ENCODE measurements at places on chromosomes 2 and 18.

- DNase-seq = no peak
Observed at GRCh38 chr18:61502472-61502871, 169.2 kb downstream of the CDH20 start.

DNA sequence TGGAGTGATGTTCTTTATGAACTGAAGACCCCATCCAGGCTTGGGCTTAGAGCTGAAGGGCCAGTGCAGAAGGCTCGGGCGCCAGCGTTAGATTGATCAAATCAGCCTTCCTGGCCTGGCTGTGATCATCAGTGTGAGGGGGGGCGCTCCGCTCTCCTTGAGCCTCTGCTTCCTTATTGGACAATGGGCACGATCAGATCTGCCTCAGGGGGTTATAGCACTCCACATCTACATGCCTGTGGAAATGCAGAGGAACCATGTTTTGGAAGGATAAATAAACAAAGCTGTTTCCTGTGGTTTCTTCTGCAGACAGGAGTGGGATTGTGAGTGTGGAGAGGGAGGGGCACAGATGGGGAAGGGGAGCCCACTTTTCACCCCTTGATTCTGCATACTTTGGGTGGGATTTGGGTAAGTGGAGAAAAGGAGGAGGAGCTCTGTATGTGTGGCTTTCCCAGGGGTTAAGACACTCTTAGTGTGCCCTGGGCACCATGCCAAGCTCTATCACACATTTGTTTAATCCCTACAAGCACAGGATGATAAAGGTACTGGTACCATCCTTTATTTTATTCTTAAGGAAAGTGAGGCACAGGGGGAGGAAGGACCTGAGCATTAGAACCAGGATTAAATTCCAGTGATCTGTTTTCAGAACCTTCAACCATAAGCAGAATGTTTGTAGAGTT, 150.5 kb downstream of the EN1 start:
- no peak for DNase-seq

DNA sequence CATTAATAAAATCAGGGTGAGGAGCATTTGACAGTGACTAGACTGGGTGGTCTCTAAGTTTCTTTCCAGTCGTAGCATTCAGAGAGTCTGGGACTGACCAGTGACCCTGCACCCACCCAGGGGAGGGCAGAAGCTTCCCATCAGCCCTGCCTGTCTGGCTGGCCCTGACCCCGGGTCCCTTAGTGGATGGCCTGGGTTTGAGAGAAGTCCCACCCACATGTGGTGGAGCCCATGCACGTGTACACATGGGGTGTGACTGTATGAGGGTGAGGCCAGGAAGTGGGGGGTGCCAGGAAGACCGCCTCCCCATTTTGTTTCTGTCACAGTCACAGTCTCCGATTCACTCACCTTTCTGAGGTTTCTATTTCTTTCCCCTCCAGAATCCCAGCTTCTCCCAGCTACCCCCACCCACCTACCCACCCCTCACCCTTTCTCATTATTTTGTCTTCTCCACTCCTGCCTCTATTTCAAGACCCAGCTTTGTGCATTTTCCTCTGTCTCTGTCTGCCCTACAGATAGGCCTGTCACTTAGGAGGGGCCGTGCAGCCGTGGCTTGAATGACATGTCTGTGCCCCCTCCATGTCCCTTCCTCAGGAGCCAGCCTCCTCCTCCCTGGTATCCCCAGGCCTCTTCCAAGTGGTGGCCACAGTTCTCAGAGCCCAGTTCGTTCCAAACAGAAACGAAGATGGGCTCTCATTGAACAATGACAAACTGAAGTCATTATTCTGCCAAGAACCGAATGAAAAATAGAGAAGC, 13.6 kb downstream of the CIB4 start:
- no peak for DNase-seq

DNA sequence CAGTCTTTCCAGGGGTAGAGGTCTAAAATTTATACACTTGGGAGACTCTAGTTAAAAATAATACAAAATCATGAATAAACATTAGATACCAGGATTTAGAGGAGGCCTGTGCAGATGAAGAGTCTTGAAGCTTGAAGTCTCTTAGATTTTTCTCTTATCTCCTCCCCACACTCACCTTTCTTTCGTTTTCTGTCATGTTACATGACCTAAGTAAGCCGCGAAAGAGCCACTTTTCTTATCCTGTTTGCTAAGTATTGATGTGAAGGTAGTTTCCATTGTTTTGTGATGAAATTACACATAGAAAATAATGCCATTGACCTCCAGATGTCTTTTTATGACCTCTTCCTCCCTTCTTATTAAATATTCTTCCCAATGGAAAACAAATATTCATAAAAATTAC, 367.8 kb downstream of the LRRTM1 start:
- DNase-seq = no peak

- no peak for DNase-seq
Observed at GRCh38 chr2:1598041-1598710, 146.1 kb downstream of the PXDN start.

GRCh38 chr2:187718092-187718491, 163.9 kb upstream of the TFPI start:
- no peak for DNase-seq

DNA sequence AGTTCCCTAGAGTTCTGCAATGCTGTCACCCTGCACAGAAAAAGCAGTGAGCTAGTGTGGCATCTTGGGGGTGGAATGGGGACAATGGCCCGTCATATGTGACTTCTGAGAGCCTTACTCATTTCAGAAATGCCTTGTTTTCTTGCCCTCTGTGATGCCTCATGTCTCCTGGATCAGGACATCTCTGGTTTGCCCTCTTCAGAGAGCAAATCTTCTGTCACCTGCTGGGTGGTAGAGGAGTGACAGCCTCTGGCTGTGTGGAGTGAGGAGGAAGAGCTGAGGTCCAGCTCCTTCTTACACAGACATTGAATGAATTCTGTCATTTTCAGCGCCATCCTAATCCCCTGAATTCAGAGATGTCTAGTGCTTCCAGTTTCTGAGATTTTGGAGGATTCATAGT, 55.6 kb upstream of the PHLPP1 start:
- DNase-seq = no peak

GRCh38 chr2:224009605-224010315, 29.3 kb downstream of the SERPINE2 start:
- no peak for DNase-seq

- no peak for DNase-seq
Observed at GRCh38 chr2:207836521-207837133, 66.9 kb upstream of the FZD5 start.

DNA sequence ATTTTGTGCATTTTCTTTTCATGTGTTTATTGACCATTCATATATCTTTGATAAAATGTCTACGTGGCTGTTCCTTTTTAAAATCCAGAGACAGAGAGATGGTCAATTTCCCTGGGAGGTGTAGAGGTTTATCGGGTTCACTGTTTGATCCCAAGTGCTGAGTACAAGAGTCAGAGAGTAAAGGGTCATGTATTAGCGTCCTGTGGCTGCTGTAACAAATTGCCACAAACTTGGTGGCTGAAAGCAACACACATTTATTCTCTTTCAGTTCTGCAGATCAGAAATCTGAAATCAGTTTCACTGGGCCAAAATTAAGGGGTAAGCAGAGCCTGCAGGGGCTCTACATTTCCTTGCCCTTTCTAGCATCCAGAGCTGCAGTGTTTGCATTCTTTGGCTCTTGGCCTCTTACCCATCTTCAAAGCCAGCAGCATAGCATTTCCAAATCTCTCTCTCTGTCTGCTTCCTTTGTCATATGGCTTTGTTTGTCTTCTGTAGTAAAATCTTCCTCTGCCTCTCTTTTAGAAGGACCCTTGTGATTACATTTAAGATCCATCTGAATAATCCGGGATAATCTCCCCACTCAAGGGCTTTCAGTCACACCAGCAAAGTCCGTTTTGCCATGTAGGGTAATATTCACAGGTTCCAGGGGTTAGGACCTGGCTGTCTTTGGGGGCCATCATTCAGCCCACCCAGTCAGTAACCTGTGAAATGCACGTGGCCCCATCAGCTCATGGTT, 49.9 kb downstream of the TMEM17 start:
- DNase-seq = no peak

DNA sequence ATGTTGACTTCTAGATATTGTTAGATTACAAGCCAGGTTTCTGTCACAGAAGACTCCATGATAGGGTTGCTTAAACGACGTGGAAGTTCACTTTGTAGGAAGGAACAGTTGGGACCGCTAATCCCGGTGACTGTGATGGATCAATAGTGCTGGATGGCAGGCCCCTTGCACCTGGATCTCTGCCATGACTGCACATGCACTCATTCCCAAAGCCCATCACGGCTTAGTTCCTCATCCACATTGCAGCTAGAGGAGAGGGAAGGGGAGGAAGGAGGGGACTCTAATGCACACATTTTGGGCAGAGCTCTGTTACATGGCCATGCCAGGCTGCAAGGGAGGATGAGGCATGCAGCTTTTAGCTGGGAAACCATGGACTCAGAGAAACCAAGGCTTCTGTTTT, 773.7 kb upstream of the RAB6C start:
- DNase-seq = no peak

- DNase-seq = no peak
Observed at GRCh38 chr2:28447086-28447485, 48.8 kb upstream of the PLB1 start.

GRCh38 chr2:224217962-224218347, 178.9 kb upstream of the SERPINE2 start:
- no peak for DNase-seq

DNA sequence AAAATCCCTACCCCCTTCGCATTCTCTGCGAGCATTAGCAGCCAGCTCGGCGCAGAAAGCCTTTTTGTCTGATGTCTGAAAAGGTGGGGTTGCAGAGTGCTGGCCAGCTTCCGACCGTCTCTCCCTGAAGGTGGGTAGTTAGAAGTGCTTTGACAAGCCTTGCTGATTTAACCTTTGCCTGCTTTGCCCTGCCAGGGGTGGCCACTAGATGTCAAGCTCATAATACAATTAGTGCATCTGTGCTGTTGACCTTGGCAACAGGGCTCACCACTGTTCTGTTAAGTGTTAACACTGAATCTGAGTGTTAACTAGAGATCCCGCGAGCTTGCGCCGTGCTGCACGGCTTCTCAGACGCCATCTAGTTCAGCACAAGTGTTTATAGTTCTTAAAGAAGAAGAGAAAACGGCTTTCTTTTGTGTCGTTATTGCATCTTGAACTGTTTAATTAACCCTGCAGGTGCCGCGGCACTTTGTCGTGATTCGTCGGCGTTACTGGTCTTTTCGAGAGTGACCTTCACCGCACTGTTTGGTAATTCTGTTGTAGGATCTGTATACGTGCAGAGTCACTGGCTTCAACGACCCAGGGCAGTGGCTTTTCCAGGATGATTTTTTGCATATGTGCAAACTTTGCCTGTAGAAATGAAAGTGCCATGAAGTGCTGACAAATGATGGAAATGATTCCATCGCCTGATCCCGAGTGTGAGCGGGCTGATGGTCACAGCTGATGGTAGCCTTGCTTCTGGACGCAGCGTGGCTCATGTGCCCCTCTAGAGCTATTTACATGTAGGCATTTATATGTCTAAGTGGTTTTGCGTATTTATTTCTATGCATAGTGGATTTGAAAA, 5.5 kb downstream of the SALL3 start:
- peak; percentile 83 for DNase-seq

GRCh38 chr2:101828673-101829334, 131.3 kb downstream of the MAP4K4 start:
- no peak for DNase-seq

GRCh38 chr2:172313715-172314341, 113.6 kb upstream of the ITGA6 start:
- no peak for DNase-seq

- DNase-seq = no peak
Observed at GRCh38 chr18:78390348-78390951, 589.2 kb upstream of the SALL3 start.

DNA sequence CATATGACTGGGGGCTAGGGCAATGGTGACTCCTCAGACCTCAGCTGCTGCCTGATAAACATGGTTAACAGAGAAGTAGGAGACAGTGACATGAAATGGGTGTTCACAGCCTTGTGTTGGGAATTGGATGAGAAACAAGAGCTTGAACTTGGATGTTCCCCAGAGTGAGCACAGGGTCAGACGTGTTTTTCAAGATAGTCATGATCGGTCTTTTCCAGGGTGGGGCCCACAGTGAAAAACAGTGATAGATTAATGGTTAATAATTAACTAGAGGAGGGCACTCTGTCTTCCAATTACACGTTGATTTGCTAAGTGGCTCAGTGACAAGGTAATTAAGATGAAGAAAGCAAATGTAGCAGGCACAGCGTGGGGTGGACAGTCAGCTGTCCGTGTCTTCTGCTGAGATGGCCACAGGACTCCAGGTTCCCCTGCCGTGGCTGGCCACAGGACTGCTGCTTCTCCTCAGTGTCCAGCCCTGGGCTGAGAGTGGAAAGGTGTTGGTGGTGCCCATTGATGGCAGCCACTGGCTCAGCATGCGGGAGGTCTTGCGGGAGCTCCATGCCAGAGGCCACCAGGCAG, at the start of gene UGT1A3:
Gene UGT1A3 (plus strand): TSS at position 320 of the 579 bp plus-strand sequence. CDS start 85 bp downstream, at position 405.
- DNase-seq = no peak

Measured in NCI-H510A (cell line).